Activated CD4-positive, alpha-beta T cell treated with anti-CD3 and anti-CD28 coated beads, Interleukin-2, amount 10 ng/mL, durations not matched to agents 7 days and 5 days (primary cell): ENCODE measurements at places on chromosomes 2 and 18. TPM values are rescaled to one million over a fixed set of nuclear protein-coding genes. Genes with fewer than 3 reads are reported as not detected.

- no peak for DNase-seq
Observed at GRCh38 chr2:192194265-192194865, 368 bp downstream of the TMEFF2 start.

- DNase-seq = no peak
Observed at GRCh38 chr2:213157242-213157641, 5.8 kb upstream of the IKZF2 start.

DNA sequence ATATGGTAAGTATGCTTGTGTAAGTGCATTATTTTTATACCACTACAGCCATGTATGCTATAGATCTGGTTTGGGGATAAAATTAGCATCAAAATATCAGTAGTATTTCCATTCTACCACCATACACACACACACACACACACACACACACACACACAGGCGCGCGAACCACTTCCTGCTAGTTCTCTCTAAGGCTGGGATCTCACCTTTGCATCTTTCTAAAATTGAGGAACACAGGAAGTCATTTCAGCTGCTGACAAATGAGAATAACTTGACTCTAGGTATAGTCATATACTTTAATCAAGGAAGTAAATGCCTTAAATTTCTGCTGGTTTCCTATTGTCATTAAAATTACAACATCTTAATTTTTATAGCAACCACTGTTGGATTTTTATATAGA lies 72.5 kb downstream of the RBM43 start:
- peak; percentile 24 for DNase-seq

SLC4A3 gene
- total RNA-seq = not detected

GPR45 gene
- not detected for total RNA-seq

IL1R1 gene
- total RNA-seq = 1.3 TPM
